ENCODE measurements at places on chromosomes 5 and 9. TPM values are rescaled to one million over a fixed set of nuclear protein-coding genes. Genes with fewer than 3 reads are reported as not detected.
A peak's percentile ranks its signal among the peaks of the same experiment; 100 is the strongest.

- no peak for DNase-seq
Observed at GRCh38 chr9:1647776-1648175, 367.4 kb upstream of the SMARCA2 start.

GRCh38 chr5:32355686-32356085, 42.9 kb upstream of the MTMR12 start:
- DNase-seq: no peak

GRCh38 chr9:107036367-107036766, 173.4 kb downstream of the ZNF462 start:
- no peak for DNase-seq

GRCh38 chr5:6745706-6746222, 32.5 kb downstream of the TENT4A start:
- peak; percentile 63 for DNase-seq

DNA sequence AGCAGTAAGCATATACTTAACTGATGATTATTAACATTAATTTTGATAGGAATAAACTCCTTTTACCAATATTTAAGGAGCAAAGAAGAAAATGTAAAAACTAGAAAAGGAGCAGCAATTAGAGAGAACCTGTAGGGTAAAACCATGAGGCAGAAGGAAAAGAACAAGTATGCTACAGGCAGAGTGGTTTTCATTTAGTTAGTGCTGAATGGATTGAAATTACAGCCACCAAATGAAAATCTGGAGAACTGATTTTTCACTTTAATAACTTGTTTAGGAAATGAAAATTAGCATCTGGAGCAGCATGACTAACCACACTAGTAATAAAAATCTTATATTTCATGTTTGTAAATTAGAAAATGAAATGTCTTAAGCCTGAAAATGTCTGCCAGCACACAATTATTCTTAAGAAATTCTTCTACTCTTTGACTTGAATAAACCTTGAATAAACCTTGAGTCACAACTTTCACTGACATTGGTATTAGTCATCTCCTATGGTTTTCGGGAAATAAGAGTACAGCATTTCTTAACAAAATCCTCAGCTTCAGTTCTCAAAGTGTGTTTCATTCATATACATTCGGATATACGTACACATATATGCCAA, 1504.9 kb upstream of the C9orf72 start:
- no peak for DNase-seq

DNA sequence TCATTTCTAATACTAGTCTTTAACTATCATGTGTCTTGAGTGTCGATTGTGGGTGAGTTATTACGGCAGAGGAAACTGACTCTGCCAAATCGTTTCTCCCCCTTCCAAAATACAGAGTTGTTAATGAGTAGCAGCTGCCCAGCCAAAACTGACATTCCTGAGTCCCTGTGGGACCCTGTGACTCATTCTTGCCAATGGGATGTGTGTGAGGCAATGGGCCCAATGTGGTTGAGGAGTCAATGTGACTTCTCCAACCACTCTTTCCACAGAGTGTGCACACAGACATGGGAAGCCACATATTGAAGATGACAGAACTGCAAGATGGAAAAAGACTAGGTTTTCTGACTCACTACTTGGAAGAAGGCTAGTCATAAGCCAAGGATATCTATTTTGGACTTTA, 434.7 kb downstream of the DTWD2 start:
- no peak for DNase-seq

GRCh38 chr5:125484742-125485641, 738.6 kb upstream of the ZNF608 start:
- DNase-seq: no peak

DNA sequence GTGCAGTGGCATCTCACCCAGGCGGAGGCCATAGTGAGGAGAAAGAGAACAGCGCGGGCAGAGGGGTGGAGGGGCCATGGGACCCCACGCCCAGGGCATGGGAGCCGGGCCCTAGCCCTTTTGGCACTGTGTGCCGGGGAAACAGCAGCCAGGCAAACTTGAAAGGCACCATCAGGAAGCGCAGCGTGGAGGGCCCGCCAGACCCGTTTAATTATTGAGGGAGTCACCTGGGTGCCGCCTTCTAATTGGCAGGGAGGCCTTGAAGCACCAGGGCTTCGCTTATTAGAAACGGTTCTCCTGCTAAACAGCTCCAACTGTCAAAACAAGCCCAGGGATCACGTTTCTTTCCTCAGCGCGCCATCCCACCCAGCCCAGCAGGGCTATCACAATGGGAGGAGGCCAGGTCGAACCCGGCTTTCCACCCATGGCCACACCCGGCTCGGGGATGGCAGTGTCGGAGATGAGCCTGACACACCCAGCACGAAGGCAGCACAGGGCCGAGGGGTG, 104.6 kb upstream of the SARDH start:
- no peak for DNase-seq

DNA sequence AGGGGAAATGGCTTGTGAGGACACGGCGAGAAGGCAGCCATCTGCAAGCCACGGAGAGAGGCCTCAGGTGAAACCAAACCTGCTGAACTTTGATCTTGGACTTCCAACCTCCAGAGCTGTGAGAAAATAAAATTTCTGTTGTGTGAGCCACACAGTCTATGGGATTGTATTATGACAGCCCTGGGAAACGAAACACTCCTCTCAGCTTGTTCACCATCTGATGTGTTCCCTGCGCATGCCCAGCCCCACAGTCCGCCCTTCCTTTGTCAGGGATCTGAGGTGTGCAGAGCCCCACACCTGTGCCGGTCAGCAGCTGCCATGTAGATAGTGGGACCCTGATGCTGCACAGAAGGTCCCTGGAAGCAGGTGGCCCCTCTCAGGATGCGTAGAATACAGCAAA, 34.1 kb downstream of the PLPP7 start:
- DNase-seq: no peak

- DNase-seq: no peak
Observed at GRCh38 chr9:69583645-69584234, 88.4 kb downstream of the APBA1 start.

- no peak for DNase-seq
Observed at GRCh38 chr5:172722327-172722815, 48.6 kb downstream of the DUSP1 start.

GRCh38 chr5:27810458-27810857, 772.1 kb upstream of the CDH9 start:
- DNase-seq: no peak

GRCh38 chr9:136392538-136393449, 7.2 kb downstream of the SNAPC4 start:
- no peak for DNase-seq

- no peak for DNase-seq
Observed at GRCh38 chr5:109387408-109387974, 22.3 kb downstream of the PJA2 start.

DNA sequence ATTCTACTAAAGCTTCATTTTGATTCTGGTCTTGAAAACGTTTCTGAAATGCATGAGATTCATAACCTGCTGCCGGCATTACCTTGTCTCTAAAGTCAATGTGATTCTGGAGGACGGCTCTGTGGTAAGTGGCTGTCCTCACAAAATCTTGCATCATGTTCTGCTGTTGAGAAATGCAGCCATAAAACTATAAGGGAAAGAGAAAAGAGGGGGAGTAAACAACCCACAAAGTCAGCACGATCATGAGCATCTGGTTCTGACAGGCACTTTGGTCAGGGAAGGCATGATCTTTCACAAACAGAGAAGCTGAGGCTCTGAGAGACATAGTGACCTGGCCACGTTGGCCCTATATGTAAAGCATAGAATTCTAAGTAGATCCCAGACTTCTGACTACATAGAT, 168.9 kb upstream of the PUM3 start:
- no peak for DNase-seq

DNA sequence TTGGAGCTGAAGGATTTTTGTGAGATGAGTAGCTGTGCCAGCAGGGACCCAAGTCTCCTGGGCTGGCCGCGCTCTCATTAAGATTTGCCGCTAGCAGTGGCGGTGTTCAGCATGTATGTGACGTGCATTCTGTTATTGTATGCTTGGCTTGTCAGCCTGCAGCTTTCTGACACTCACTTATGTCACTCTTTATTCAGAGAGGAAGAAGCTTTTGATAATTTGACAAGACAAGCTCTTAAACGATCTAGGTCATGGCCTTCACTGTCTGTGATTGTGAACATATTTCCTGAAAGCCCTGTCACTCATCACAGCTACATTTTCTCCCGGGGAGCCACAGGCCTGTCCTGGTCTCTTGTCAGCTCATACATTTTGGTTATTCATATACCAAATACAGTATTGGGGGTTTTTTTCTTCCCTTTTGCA, 98.2 kb upstream of the GRHPR start:
- no peak for DNase-seq

GRCh38 chr5:102850503-102850902, 95.4 kb downstream of the PAM start:
- DNase-seq: no peak

DNA sequence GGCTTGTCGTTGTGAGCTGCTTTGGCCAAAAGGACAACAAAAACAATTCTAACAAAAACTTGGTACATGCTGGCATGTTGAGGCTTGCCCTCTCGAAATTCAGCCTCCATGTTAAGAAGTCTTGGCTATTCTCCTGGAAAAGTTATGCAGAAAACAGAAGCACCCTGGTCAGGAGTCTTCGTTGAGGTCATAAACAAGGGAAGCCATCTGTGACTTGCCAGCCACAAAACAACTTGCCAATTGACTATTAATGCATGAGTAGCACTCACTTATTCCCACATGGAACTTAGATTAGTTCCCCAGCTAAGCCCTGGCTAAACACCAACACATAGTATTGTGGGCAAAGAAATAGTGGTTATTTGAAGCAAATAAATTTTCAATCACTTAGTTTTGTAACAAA, 521.0 kb upstream of the CHD1 start:
- no peak for DNase-seq

DNA sequence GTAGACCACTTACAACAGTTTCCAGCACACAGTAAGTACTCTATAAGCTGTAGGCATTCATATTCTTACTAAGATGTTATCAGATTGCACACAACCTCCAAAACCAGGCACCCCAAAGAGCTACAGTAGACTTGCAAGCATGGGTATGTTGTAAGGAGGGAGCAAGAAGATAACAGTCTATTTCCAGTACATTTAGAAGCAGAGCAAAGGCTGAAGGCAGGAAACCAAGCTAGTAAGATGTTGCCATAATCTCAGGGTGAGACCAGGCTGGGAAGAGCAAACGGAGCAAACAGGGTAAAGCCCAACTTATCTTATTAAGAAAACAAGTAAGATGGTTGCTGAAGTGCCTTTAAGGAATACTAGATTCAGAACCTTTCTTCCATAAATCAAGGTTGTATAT, 161.1 kb downstream of the GLIS3 start:
- no peak for DNase-seq

CCDC187 gene
- total RNA-seq: 0.09 TPM

SMIM33 gene
- not detected for total RNA-seq

ARSK gene
- 10.1 TPM for total RNA-seq

BTNL9 gene
- total RNA-seq: 4.1 TPM
